ENCODE measurements at places on chromosomes 1 and 21. TPM values are rescaled to one million over a fixed set of nuclear protein-coding genes. Genes with fewer than 3 reads are reported as not detected.

CATSPERE gene
- 0.05 TPM for total RNA-seq

CFHR1 gene
- not detected for total RNA-seq

PLA2G4A gene
- total RNA-seq = 12.5 TPM

DARS2 gene
- 42.7 TPM for total RNA-seq

CFHR3 gene
- 0.23 TPM for total RNA-seq

TENT5C gene
- 0.14 TPM for total RNA-seq

PTGFR gene
- total RNA-seq = not detected
